ENCODE measurements at places on chromosomes 3 and 15. TPM values are rescaled to one million over a fixed set of nuclear protein-coding genes. Genes with fewer than 3 reads are reported as not detected.
A peak's percentile ranks its signal among the peaks of the same experiment; 100 is the strongest.

SPTSSB gene
- not detected for total RNA-seq

DNA sequence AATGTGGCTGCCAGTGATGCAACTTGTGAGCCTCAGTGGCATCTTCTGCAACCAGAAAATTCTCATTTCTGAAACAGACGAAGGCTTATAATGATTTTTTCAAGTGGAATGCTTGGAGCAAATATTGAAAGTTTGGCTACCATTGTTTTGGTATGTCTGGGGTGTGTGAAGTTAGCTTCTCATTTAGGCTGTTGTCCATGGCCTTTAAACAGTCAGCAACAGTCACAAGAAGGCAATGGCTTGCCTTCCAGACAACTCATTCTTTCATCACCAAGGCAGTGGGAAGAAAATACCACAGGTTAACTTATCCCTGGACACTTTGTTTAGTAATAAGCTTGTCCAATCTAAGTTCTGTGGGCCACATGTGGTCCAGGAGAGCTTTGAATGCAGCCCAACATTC, 4.7 kb upstream of the BNC1 start:
- no peaks in the 10 kb centered on the region for H3K4me1 ChIP-seq
- no peak overlapping the region for H3K27ac ChIP-seq
- no peak for DNase-seq
- no peaks in the 10 kb centered on the region for H3K36me3 ChIP-seq

TRIM69 gene
- 65.8 TPM for total RNA-seq

DNA sequence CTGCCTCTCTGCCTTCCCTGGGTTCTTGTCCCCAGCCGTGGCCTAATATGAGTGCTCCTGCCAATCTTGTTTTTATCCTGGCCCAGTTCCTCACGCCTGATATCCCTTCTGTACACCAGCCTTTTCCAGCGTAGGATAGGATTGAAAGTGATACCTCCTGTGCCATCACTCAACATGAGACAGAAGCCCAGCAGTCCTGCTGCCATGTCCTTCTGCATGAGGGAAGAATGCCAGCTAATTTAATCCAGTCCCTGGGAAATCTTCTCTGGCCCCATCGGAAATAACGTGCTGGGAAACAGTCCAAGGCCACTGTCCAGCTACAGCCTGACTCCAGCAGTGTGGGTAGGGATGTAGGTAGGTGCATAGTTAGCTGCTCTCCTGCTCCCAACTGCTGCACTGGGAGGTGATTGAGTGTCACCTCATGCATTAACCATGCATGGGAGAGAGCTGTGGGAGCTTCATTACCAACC, 92.0 kb upstream of the TPM1 start:
- peaks cover 36% of the 10 kb centered on the region for H3K27me3 ChIP-seq
- no peak for DNase-seq
- no peaks in the 10 kb centered on the region for H3K4me1 ChIP-seq
- no peaks in the 10 kb centered on the region for H3K36me3 ChIP-seq
- H3K4me3 ChIP-seq: no peak overlapping the region
- H3K27ac ChIP-seq: no peak overlapping the region

KNG1 gene
- total RNA-seq: not detected

GRCh38 chr3:126961191-126961790, 21.6 kb upstream of the PLXNA1 start:
- H3K4me1 ChIP-seq: no peaks in the 10 kb centered on the region
- no peaks in the 10 kb centered on the region for H3K27me3 ChIP-seq
- H3K36me3 ChIP-seq: no peaks in the 10 kb centered on the region
- no peak for DNase-seq
- H3K27ac ChIP-seq: no peak overlapping the region
- H3K4me3 ChIP-seq: no peak overlapping the region

DNA sequence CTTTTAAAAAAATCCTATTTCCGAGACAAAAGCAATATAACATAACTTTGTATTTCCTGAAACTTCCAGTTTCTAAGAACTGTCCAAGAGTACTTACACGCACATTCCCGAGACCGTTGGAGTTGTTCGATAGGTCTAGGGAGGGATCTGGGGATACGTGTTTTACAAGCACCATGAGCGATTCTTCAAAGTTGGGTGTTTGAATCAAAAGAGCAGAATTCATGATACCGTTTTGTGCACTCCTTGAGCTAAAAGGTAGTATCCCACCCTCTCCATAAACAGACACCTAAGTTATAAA, 700 bp upstream of the EDEM1 start:
- H3K36me3 ChIP-seq: peaks cover 35% of the 10 kb centered on the region
- no peak for DNase-seq
- H3K4me3 ChIP-seq: peak overlapping the region; percentile 99
- H3K27me3 ChIP-seq: no peaks in the 10 kb centered on the region
- H3K4me1 ChIP-seq: peaks cover 20% of the 10 kb centered on the region

DNA sequence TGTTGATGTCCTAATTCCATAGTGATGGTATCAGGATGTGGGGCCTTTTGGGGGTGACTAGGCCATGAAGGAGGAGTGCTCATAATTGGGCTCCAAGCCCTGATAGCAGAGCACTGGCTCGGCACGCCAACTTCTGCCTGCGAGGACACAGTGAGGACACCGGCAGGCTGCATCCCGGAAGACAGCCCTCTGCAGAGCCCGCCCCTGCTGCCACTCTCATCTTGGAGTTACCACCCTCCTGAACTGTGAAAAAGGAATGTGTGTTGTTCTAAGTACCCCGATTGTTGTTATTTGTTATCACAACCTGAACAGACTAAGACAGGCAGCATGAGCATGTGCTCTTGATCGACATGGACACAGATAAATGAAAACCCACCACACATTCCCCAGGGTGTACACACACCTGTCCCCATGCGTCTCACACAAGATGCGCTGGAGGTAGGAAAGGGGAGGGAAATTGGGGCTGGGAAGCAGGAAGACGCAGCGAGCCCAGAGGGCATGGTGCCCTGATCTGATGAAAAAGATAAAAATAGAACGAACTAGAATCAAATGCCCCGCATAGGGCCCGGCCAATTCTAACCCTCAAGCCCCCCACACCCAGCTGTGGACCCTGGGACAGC, 40.1 kb downstream of the RPN1 start:
- H3K27ac ChIP-seq: no peak overlapping the region
- H3K36me3 ChIP-seq: no peaks in the 10 kb centered on the region
- no peak overlapping the region for H3K4me3 ChIP-seq
- no peaks in the 10 kb centered on the region for H3K4me1 ChIP-seq

DNA sequence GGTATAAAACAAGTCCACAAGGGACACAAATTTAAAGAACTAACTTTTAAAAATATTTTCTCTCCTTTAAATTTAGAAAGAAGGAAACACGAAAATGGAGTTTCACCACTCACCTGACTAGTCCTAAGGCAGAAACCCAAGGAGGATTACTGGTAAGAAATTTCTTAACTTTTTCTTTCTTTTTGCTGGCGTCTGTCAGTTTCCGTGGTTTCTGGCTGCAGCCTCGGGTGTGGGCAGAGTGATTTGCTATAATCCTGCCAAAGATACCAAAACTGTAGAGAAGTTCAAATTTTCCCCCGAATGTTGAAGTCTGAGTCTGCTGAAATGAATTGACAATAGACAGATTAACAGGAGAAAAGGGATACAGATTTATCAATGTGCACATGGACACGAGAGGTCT, 843.6 kb upstream of the ALCAM start:
- H3K36me3 ChIP-seq: no peaks in the 10 kb centered on the region
- no peak for DNase-seq
- H3K4me3 ChIP-seq: no peak overlapping the region
- H3K27ac ChIP-seq: no peak overlapping the region
- no peaks in the 10 kb centered on the region for H3K27me3 ChIP-seq
- no peaks in the 10 kb centered on the region for H3K4me1 ChIP-seq

GRCh38 chr3:144501467-144501866, 529.8 kb downstream of the DIPK2A start:
- DNase-seq: no peak
- H3K36me3 ChIP-seq: no peaks in the 10 kb centered on the region
- no peak overlapping the region for H3K4me3 ChIP-seq
- H3K27ac ChIP-seq: no peak overlapping the region
- peaks cover 2% of the 10 kb centered on the region for H3K27me3 ChIP-seq

DNA sequence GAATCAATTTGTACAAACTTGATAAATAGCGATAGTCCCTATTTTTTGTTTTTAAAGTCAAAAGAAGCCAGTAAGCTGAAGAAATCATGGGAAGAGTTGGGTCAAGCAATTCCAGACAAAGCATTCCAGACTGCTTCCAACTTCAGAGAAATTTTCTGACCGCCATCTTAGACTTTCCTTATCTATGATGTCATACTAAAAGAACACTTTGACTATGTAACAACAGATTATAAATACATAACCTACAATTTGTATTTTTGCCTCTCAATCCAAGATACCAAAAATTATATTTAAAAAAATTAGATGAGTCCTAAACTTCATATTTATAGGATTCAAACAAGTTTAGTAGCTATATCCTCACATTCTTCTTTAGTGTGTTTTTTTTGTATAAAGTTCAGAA, 286.2 kb upstream of the KCNH8 start:
- peaks cover 12% of the 10 kb centered on the region for H3K4me1 ChIP-seq
- H3K36me3 ChIP-seq: no peaks in the 10 kb centered on the region
- H3K27me3 ChIP-seq: peaks cover under 1% of the 10 kb centered on the region
- no peak for DNase-seq

SI gene
- total RNA-seq: not detected

- H3K27me3 ChIP-seq: no peaks in the 10 kb centered on the region
- no peaks in the 10 kb centered on the region for H3K4me1 ChIP-seq
- H3K27ac ChIP-seq: no peak overlapping the region
- no peaks in the 10 kb centered on the region for H3K36me3 ChIP-seq
- H3K4me3 ChIP-seq: no peak overlapping the region
Measured at GRCh38 chr3:229183-229661, 32.7 kb downstream of the CHL1 start.

HTD2 gene
- total RNA-seq: 2.3 TPM

TRH gene
- not detected for total RNA-seq

GRCh38 chr3:130743354-130743753, 3.3 kb downstream of the PIK3R4 start:
- H3K4me3 ChIP-seq: peak overlapping the region; percentile 29
- H3K36me3 ChIP-seq: peaks cover 43% of the 10 kb centered on the region
- no peak for DNase-seq
- H3K27ac ChIP-seq: no peak overlapping the region
- H3K27me3 ChIP-seq: no peaks in the 10 kb centered on the region

- H3K4me1 ChIP-seq: no peaks in the 10 kb centered on the region
- H3K36me3 ChIP-seq: no peaks in the 10 kb centered on the region
- H3K27ac ChIP-seq: no peak overlapping the region
Measured at GRCh38 chr3:115436767-115437301, 186.5 kb upstream of the GAP43 start.

- H3K4me1 ChIP-seq: peaks cover 21% of the 10 kb centered on the region
- H3K27me3 ChIP-seq: no peaks in the 10 kb centered on the region
- DNase-seq: no peak
- no peaks in the 10 kb centered on the region for H3K36me3 ChIP-seq
- no peak overlapping the region for H3K4me3 ChIP-seq
Measured at GRCh38 chr3:141380987-141381386, 12.7 kb downstream of the ZBTB38 start.

DNA sequence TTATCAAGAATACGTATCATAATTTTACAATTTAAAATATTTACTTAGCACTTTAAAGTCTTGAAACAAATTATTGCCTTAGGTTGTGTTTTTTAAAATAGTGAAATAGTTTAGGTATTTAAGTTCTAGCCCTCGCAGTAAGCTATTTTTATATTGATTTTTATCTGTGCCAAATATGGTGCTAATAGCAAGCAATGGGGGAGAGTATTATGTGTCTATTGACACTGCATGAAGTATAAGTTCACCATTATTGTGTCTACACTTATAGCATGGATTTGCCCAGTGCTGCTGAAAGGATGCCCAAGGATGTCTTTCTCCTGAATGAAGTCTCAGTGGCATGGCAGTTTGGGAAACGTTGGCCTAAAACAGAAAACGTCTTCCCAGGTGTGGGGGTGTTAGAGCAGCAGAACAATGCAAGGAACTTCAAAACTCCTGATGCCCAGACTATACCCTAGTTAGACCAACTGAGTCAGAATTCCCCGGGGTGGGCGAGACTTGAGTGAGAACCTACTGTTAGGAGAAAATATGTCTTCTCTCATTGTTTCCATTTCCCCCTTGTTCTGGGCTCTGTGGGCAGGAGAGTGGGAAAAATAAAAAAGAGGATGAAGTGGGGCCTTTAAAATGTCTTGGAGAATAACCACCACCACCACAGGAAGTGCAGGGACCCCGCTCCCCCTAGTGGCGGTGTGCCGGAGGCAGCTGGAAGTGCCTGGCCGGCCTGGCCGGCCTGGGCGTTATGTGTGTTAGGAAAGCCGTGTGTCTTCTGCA, 104.2 kb upstream of the SLC7A14 start:
- no peak overlapping the region for H3K27ac ChIP-seq
- H3K4me1 ChIP-seq: peaks cover 4% of the 10 kb centered on the region
- H3K4me3 ChIP-seq: no peak overlapping the region
- peak; percentile 73 for DNase-seq
- H3K36me3 ChIP-seq: no peaks in the 10 kb centered on the region
- H3K27me3 ChIP-seq: no peaks in the 10 kb centered on the region

ADAMTS17 gene
- total RNA-seq: 0.49 TPM

- no peaks in the 10 kb centered on the region for H3K27me3 ChIP-seq
- H3K4me3 ChIP-seq: no peak overlapping the region
- DNase-seq: no peak
- H3K36me3 ChIP-seq: peaks cover 32% of the 10 kb centered on the region
Measured at GRCh38 chr3:46930945-46931403, 45.6 kb downstream of the CCDC12 start.

- H3K4me3 ChIP-seq: no peak overlapping the region
- no peaks in the 10 kb centered on the region for H3K27me3 ChIP-seq
- H3K4me1 ChIP-seq: no peaks in the 10 kb centered on the region
- H3K27ac ChIP-seq: no peak overlapping the region
Measured at GRCh38 chr3:158765518-158766205, 33.4 kb upstream of the RARRES1 start.

- DNase-seq: no peak
- peaks cover 4% of the 10 kb centered on the region for H3K27me3 ChIP-seq
- H3K4me1 ChIP-seq: no peaks in the 10 kb centered on the region
- H3K36me3 ChIP-seq: no peaks in the 10 kb centered on the region
- no peak overlapping the region for H3K27ac ChIP-seq
Measured at GRCh38 chr3:33186524-33187367, 31.9 kb downstream of the SUSD5 start.

NECTIN3 gene
- 5.9 TPM for total RNA-seq

- no peak overlapping the region for H3K27ac ChIP-seq
- H3K4me1 ChIP-seq: peaks cover 2% of the 10 kb centered on the region
- DNase-seq: no peak
Measured at GRCh38 chr3:99925584-99926230, 108.0 kb downstream of the CMSS1 start.

DNA sequence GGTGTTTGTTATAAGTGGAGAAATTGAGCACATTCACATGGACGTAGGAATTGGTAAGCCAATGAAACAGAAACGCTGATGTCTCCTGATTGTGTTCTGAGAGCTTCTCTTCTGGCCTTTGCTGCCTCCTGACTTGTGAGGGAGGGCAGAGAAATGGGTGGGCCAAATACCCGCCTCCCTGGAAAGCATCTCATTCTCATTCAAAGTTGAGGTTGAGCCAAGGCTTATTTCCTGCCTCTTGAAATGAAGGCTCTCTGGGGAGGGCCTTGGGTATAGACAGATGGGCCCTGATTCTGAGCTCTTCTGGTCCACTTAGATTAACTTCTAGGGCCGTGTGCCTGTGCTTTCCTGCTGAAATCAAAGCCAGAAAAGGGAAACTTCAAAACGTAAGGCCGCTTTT, 57.4 kb upstream of the MYZAP start:
- no peak for DNase-seq
- H3K27me3 ChIP-seq: peaks cover 7% of the 10 kb centered on the region
- no peak overlapping the region for H3K4me3 ChIP-seq
